ENCODE measurements at places on chromosomes 16 and 17.

- DNase-seq = no peak
Measured at GRCh38 chr17:31269036-31269577, 27.9 kb downstream of the OMG start.

DNA sequence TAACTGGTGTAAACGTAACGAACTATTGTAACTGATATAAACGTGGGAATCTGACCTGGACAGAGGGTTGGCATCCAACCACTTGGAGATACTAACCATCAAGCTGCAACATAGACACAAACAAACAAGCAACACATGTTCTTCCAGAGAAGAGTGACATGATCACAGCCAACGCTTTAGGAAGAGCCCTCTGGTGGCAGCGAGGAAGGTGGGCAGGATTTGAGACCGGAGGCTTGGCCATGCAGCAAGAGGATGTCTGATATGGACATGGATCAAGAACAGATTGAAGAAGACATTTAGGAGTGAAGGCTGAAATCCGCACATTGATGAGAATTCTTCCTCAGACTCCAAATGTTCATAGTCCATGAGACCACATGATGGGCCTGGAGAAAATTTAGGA lies 40.3 kb upstream of the TNRC6A start:
- no peak for DNase-seq

DNA sequence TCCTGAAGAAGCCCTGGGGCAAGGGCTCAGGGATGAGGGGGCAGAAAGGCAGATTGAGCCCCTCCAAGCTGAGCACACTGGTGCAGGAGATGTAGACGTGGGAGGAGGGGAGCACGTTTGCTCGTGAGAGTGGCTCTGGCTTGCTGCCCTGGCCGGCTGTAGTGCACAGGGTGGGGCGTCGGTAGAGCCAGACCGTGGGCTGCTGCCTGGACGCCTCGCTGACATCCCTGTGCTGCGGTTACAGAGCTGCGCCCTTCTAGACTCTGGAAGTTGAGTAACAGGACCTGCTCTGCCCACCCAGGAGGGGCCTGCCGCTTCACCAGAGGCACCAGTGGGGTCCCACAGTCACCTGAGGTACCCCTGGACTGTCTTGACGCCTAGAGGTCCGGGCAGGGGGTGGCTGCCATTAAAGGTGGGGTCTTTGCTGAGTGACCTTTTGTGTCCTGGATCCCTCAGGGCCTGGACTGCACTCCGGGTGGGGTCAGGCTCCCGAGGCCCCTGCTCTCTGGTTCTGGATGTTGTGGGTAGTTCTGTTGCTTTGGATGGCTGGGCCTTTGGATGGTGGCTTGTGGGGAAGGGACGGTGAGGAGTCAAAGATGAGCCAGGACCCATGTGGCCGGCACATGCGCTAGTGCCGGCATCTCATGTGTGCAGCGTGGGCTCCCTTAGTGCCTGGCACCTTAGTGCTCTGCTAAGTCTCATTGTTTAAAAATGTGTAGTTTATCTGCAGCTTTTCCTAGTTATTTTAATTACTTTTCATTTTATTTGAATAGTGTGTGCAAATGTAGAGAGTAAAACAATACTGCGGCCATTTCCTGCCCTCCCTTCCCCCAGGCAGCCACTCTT lies 41.7 kb downstream of the PGS1 start:
- no peak for DNase-seq

DNA sequence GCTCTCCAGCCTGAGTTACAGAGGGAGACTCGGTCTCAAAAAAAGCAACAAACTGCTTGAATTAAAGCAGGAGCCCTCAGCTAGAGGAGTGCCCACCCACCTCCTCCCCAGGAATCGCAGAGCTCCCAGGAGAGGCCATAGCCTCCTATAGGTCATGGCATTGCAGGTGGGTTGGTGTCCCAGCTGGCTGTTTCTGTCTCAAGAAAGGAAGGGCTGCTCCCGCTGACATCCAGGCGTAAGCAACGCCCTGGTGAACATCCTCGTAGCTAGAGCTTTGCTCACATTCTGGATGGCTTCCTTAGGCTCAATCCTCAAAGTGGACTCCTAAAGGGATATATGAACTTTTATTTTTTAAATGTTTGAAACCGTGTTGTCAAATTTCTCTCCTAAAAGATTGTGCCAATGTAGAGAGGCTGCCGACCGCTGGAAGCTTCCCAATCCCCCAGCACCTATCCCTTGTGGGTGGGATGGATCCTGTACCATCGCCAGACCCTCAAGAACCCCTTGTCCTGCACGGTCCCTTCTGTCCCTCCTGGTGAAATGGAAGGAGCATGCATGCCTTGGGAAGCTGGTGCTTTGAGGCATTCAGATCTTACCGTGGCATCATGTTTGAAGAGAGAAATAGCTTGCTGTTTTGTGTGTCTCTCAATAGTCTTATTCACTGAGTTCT lies 5.9 kb downstream of the NLRC5 start:
- DNase-seq = no peak

GRCh38 chr16:85137323-85138072 lies 25.2 kb upstream of the CIBAR2 start:
- DNase-seq = no peak

DNA sequence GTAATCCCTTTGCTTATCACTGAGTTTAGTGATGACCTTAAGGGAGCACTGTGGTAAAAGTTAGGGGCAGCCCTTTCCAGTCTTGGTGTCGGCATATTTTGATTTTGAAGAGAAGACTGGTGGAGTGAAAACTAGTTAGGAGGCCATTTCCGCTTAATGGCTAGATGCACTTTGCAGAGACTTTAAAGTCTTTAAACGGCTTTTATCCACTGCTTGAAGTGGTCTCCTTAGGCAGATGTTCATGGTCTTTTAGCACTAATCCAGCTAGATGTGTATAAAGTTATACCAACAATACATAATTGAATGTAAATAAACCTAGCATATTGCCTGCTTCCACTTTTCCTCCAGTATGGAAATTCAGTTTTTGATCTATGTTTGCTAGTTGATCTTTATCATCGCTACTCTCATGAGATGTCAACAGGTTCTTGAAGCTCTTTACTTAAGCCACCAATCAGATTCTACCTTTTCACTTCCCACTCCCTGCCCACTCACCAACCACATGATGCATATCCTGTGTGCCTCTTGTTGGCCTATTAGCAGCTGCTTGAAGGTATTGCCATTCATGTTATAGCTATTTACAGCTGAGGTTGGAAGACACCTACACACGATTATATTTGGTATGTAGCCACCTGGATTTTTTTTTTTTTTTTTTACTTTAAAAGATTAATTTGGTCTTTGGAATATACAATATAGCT lies 132.0 kb downstream of the NLK start:
- no peak for DNase-seq

DNA sequence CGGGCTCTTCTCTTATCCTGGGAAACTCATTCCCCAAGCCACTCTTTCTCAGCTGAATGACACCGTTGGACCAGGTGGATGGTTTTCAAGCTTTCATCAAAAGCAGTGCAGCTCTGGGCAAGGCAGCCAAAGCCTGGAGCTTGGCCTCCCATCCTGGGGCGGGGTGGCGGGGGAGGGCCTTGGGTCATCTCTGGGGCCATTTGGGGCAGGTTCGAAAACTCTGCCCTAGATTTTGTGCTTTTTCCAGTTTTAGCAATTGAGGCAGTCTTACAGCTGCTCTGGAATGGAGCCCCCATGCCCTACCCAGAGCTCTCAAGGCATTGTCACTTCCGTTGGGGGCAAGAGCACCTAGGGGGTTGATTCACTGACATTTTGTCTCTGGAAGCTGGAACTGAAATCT lies 9.1 kb downstream of the MPRIP start:
- DNase-seq = no peak

DNA sequence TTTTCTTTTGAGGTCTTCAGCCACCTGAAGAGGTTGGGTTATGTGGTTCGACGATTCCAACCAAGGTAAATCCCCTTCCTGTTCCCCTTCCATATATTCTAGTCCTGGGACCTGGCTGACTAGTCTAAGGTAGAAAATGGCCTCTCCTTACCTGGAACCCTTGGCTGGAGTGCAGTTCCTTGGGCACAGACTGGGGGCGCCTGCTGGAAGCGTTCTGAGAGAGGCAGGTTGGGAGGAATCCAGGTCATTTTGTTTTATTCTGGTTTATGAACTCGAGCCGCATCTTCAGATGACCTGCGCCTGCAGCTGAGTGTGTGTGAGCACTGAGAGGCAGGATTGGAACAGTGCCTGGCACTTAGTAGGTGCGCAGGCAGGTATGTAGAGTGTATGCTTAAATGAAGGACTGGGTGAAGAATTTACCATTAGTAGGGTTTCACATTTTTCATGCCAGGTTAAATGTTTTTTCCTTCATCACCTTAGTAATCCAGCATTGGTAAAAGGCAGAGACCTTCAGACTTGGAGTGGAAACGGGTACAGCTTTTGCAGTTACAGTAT lies 2.7 kb downstream of the TSEN54 start:
- no peak for DNase-seq

DNA sequence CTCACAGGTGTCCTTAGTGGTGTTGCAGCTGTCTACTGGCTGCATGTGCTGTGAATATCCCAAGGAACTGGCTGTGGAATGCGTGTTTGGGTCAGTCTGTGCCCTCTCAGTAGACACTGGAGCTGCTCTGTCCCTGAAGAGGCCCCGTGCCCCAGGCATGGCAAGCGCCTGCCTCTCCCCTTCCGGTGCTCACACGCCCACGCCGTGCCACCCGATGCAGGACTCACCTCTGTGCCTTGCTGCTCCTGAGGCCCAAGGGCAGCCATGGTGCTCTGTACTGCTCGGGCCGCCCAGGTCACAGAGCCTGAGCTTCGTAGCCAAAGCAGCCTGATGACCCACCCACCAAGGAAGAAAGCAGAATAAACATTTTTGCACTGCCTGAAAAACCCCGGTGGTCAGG lies 10.0 kb downstream of the RGS11 start:
- no peak for DNase-seq

DNA sequence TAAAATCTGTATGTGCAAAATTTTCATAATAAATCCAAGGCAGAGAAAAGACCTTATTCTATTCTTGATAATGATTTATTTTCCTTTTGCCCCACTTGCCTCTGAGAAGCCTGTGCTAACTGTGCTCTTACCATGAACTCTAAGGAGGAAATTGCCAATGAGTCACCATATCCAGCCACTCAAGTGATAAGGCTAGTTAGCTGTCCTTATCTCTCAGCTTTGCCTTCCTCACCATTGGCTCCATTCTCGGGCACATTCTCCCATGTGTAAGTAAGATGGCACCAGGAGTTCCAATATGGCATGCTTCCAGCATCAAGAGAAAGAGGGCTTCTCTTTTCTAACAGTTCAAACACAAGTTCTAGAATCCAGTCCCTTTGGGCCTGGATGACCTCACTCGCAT lies 142.4 kb downstream of the TOX3 start:
- no peak for DNase-seq
